ENCODE measurements at places on chromosomes 5 and 9. TPM values are rescaled to one million over a fixed set of nuclear protein-coding genes. Genes with fewer than 3 reads are reported as not detected.

GKAP1 gene
- 18.3 TPM for total RNA-seq

- DNase-seq, result no peak
These were observed 6.7 kb upstream of the QSOX2 start for GRCh38 chr9:136252281-136252680.

SHC3 gene
- total RNA-seq, result 1.5 TPM

F12 gene
- total RNA-seq, result 0.27 TPM

CER1 gene
- total RNA-seq, result not detected

- DNase-seq, result no peak
These were observed 116.7 kb downstream of the DOCK2 start for GRCh38 chr5:169753795-169754194.

DNA sequence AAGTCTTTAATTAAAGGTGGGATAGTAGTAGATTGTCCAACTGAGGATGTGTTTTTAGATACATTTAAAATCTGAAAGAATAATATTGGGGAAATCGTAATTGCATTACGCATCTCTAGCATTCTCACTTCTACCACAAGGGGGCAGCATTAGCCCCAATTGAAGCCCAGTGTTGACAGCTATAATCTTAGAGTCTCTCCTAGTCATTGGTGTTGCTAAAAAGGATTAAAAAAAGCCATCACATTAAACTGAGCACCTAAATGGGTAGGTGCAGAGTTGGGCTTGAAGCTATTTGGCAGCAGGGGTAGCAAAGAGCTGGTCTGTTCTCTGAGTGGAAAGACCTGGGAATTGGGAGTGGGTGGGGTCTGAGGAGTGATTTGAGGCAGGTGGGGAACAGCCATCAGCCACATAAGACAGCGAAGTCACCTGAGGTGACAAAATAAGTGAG is 177.2 kb downstream of the OSTF1 start:
- no peak for DNase-seq

DNA sequence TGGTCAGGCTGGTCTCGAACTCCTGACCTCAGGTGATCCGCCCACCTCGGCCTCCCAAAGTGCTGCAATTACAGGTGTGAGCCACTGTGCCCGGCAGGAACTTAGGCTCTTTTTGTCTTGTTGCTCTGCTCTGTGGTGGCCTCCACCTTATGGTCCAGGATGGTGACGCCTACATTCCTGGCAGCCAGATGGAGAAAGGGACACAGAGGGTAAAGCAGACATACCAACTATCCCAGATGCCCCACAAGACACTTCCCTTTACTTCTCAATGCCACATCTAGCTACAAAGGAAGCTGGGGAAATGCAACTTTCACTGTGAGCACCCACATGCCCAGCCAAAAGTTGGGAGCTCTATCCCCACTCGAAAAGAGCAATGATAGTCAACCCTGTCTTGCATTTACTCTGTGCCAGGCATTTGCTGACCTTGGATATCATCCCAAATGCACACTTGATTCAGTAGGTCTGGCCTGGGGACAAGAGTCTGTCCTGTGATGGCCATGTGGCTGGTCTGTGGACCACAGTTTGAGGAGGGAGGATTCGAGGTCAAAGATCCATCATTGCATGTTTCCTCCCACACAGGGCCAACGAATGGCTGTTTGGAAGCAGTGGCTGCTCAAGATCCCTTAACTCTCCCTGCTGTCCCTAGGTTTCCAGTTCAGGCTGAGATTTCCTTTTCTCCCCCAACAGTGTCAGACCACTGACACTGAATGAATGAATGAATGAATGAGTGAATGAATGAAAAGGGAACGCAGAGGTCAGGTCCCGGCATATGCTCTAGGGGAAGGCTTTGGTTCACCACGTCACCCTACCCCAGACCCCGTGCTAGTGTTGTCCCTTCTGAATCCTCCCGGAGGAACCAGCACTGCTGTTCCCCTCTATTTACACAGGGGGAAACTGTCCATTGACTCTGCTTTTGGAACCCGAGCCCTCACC is 1.4 kb upstream of the ERGIC1 start:
- no peak for DNase-seq

RICTOR gene
- 22.7 TPM for total RNA-seq

GRCh38 chr5:8462565-8462964 is 593.6 kb downstream of the MTRR start:
- no peak for DNase-seq

ZSWIM6 gene
- total RNA-seq, result 7.8 TPM

DNA sequence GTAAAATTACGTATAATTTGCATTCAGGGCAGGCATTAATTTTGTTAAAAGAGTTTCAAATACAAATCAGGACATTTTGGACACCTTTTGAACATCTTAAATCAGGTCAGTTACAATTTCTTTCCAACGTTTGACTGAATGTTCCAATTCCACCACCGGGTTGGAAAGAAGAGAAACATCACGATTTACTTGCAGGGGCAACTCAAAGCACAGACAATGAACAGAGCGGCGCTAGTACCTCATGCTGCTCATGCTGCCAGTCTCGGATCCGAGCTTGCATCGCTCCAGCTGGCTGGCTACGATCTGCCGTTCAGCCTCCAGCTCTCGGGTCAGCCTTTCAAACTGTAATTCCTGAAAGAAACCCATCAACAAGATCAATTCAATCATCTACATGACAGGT is 339.5 kb downstream of the CTNND2 start:
- DNase-seq, result no peak

GRCh38 chr5:154779105-154779504 is 23.9 kb downstream of the LARP1 start:
- DNase-seq, result no peak

TMCO6 gene
- 3.9 TPM for total RNA-seq

GRCh38 chr9:20570087-20570486 is 52.2 kb downstream of the MLLT3 start:
- DNase-seq, result no peak

DNA sequence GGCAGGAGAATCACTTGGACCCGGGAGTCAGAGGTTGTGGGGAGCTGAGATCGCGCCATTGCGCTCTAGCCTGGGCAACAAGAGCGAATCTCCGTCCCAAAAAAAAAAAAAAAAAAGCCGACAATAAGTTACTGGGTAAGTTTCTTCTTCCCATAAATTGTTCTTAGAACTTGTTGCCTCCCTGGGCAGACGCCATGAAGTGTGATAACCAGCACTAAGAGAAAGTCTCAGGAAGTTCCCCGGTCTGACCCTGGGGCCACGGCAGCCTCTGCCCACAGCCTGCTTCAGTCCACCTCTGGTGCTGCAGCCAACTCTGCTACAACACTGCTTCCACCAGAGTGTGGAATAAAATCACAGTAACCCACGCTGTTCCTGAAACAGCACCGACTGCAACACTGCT is 19.1 kb downstream of the LPCAT1 start:
- no peak for DNase-seq

GABRA1 gene
- total RNA-seq, result not detected

- no peak for DNase-seq
These were observed 190.9 kb downstream of the SLC12A2 start for GRCh38 chr5:128274441-128274840.
